Left cardiac atrium (tissue), 4 donors: ENCODE measurements at places on chromosomes 4 and X. TPM values are rescaled to one million over a fixed set of nuclear protein-coding genes. Genes with fewer than 3 reads are reported as not detected.

- no peak for DNase-seq
Measured at GRCh38 chr4:166527500-166527899, 654.5 kb downstream of the TLL1 start.

DNA sequence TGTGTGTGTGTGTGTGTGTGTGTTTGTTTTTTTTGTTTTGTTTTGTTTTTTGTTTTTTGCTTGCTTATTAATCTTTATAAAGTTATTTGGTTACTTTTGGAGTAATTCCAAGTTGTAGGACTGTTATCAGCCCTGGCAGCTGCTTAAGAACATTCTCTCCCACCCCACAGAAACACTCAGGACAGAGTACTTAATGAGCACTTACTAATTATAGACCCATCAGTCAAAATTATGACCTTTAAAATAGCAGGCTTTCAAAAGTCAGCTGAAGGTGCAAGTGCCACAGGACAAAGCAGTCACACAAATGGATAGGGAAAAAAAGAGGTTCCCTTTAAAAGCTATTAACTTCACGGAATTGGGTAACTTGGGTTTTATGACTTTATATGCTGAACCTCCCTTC, 69.0 kb downstream of the BEND2 start:
- no peak for DNase-seq

- no peak for DNase-seq
Measured at GRCh38 chr4:54169176-54169575, 59.9 kb upstream of the PDGFRA start.

GRCh38 chr4:86921608-86922252, 13.1 kb upstream of the AFF1 start:
- DNase-seq = no peak

- DNase-seq = no peak
Measured at GRCh38 chr4:29052266-29052665, 1667.9 kb upstream of the PCDH7 start.

- DNase-seq = no peak
Measured at GRCh38 chr4:184453365-184454160, 20.8 kb downstream of the IRF2 start.

GRCh38 chr4:143251348-143251747, 66.6 kb downstream of the USP38 start:
- no peak for DNase-seq

DNA sequence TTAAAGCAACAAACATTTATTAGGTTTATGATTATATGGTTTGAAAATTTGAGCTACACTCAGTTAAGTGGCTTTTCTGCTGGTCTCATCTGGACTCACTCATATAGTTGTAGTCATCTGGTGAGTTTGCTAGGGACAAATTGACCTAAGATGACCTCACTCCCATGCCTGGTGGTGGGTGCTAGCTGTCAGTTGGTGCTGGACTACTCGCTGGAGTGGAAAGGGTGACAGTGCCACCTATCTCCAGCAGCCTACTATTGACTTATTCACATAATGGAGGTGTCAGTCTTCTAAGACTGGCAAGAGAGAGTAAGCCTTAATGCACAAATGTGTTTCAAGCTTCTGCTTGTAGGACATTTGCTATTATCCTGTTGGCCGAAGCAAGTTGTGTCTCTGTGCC, 88.2 kb downstream of the TASL start:
- no peak for DNase-seq

- no peak for DNase-seq
Measured at GRCh38 chr4:101972791-101973190, 182.3 kb downstream of the BANK1 start.

DNA sequence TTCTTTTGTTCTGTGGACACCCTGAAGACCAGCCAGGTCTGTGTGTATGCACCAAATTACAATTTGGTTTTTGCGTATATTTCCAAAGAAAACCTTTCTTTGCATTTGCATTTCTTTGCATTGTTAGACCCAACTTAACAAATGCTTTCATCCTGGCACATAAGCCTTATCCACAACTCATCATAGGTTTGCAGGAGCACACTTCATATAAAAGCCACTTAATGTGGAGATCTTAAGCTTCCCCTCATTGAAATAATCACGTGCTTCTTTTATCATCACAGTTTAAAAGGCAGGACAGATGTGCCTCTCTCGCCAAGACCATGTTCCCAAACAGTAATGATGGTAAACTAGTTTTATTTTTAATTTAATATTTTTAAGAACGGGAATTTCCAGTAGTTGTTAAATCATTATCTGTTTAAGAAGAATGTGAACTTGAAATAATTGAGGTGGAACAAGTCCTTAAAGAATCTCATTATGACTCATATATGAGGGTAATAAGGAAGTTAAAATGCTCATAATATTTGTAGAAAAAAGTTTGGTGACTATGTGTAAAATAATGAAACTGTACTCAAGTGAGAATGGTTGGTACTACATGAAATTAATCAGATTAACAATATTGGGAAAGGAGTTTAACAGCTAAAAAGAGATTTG, 65.5 kb downstream of the GLRA3 start:
- no peak for DNase-seq

- no peak for DNase-seq
Measured at GRCh38 chrX:97366237-97366636, 482.5 kb downstream of the RPA4 start.

DNA sequence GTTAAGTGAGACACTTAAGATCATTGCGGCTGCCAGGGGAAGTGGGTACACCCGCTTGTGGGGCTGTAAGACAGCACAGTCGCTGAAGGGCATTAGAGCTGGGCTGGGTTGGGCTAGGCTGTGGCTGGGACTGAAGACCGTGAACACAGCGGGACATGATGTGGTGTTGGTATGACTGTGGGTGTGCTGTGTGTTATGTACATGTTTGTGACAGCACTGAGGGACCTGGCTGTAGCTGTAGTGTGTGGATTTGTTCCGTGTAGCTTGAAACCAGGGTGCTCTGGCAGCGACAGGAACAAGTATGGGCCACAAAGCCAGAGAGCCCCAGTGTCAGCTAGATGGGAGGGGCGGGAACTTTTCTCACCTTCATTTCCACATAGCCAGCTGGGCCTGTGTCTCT, 82.1 kb downstream of the NHSL2 start:
- no peak for DNase-seq

DNA sequence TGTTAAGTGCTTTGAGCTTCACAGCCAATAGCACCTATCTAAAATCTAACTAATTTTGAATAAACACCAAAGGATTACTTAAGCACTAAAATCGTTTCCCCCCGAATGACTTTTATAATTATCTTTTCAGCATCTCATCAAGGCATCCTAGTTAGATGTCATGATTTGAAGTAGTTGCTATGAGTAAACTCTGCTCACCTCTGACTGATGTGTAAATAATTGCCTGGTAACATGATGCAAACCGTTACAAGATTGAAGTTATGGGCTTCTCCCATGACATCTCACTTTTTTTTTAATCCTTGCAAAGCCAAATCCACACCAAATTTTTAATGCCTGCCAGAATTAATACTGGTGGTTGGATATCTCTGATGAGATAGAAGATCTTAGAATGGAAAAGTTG, 377.1 kb downstream of the PRDM5 start:
- DNase-seq = no peak

GRCh38 chr4:173365359-173365996, 5.3 kb upstream of the SAP30 start:
- no peak for DNase-seq

- DNase-seq = no peak
Measured at GRCh38 chr4:76665721-76666120, 230.7 kb downstream of the SHROOM3 start.

DNA sequence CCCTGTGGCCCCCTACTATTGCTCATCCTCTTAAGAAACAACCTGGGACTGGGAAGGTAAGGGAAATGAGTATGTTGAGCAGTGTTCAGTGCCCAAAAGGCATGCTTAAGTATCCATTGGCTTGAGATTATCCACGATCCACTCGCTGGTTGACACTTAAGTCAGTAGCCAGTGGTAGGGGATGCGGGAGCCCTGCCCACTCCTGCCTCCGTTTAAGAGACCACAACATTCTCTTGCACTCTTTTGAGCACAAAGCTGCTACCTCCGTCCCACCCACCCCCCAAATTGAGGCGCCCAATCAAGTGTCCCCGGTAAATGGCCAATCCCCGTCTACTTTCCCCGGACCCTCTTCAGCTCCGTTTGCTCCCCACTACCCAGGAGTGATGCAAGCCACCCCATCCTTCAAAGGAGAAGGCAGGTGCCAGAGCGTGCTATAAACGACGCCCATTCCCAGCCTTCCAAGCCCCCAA, 25.0 kb downstream of the UTP14A start:
- no peak for DNase-seq

DNA sequence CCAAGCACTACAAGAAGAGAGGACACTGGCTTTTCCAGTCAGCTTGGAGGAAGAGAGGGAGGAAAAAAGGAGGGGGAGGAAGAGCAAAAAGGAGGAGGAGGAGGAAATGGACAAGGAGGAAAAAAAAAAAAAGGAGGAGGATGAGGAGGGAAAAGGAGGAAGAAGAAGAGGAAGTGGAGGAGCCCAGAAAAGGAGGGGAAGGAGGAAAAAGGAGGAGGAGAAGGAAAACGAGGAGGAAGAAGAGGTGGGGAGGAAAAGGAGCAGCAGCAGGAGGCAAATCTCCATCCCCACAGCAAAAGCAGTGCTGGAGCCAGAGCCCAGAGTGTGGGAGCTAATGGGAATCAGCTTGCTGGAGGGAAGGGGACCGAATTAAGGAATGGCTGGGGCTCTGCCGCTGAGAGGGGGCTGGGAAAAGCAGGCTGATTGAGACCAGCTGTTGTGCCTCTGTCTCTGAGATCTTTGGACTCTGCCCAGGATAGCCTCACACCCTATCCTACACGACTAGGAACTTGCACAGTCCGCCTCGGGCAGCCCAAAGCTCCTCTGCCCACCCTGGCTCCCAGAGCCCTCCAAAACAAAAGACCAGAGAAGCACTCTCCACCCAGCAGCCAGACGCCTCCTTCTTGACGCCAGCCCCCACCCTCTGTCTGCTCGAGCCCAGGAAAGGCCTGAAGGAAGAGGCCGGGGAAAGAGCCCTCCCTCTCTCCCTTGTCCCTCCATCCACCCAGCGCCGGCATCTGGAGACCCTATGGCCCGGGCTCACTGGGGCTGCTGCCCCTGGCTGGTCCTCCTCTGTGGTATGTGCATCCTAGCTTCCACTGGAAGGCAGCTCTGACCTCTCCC, at the start of gene XPNPEP2:
Gene XPNPEP2, plus strand, starts transcription at position 514 of the 843 bp plus-strand sequence. Its CDS starts 235 bp downstream, at position 749.
- DNase-seq = peak; percentile 41

DNA sequence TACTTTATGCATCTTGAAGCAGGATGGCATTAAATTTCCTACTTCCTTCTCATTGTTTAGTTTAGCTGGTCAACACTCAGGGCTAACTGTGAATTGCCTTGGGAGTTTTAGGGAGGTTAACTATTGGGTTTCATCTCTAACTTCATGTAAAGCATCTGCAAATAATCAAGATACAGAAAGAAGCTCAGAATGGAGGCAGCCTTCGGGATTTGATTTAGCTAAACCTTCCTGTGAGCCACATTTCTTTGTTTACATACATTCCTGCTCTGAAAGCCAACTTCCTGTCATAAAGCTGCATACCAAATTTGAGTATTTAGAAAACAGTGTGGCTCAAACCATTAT, 131.7 kb upstream of the PCDH18 start:
- DNase-seq = no peak

DNA sequence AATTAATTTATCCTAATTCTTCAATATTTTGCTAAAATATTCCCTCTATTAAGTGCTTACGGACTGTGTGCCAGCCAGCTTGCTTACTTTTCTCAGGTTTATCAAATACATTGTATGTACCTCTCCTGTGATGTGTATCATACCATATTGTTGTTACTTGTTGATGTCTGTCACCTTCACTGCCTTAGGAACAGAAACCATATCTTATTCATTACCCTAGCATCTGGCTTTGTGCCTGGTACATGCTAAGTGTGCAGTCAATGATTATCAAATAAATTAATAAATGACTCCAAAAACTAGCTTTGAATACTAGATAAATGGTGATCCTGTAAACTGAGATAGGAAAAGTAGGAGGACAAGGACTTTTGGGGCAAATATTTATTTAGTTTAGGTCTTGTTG, 6.9 kb downstream of the CLCN3 start:
- DNase-seq = no peak

- DNase-seq = no peak
Measured at GRCh38 chrX:72685018-72685417, 29.1 kb downstream of the PHKA1 start.

DNA sequence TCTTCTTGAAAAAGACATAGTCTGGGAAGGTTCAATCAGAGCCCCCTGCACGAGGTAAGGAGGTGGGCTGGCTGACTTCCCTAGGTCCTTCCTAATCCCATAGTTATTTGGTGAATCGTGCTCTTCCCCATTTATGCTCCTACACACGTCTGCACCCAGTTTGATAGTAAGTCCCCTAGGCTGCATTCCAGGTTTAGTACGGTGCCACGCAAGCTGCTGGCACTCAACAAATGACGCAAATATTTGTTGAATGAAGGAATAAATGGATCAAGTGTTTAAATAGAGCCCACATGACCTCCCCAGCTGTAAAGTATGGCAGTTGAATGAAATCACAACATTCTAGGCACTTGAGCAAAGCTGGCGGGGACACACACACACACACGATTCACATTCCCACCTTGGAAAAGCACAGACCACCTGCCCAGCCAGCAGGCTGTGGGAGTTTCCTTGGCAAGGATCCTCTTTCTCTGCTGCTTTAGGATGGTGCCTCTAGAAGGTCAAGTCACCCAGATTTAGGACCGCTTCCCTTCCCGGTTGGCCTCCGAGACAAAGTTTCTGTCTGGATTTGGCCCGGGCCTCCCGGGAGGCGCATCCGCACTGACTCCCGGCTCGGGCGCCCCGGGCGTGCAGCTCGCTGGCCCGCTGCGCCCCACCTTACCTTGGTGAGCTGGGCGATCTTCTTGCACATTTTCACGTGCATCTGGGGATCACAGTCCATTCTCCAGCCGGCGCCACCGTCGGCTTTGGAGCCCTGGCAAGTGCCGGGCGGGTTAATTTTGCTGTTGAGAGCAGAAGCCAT, 721 bp downstream of the FAM184B start:
- DNase-seq = no peak

GRCh38 chr4:68985442-68985841, 33.8 kb upstream of the UGT2A3 start:
- DNase-seq = no peak

DNA sequence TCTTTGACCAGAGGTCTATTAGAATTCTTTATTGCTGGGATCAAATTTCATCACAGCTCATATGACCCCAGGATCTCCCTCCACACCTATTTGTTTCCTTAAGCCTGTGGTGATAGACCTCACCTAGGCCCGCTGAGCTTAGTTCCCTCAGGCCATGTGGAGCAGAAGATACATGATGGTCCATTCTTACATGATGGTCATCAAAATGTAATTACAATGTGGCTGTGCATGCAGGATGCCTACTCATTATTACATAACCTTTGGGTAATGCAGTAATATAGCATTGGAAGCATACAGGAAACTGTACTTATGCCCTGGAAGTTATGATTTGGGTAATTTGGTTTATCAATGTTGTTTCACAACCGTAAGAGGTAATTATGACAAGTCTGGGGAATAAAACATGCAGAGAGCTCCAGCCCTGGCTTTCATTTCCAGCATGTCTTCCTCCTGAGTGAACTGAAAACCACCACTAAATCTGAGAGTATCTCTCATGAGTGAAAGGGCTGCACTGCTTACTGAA, 67.0 kb upstream of the AGA start:
- DNase-seq = no peak

The TMEM192 gene
- 16.5 TPM for total RNA-seq

The DGAT2L6 gene
- not detected for total RNA-seq

The GPRASP1 gene
- 15.4 TPM for total RNA-seq

The CLGN gene
- 58.2 TPM for total RNA-seq

The NHS gene
- total RNA-seq = 2.0 TPM

The SPRY1 gene
- total RNA-seq = 59.6 TPM

The GYPA gene
- not detected for total RNA-seq

The XAGE1A gene
- not detected for total RNA-seq

The LRRC66 gene
- total RNA-seq = 0.29 TPM

The GNRHR gene
- not detected for total RNA-seq

The SOWAHD gene
- total RNA-seq = 0.16 TPM

The UGT2A3 gene
- not detected for total RNA-seq
